CD4-positive, alpha-beta memory T cell (primary cell): ENCODE measurements at places on chromosomes 16 and 17.

GRCh38 chr17:80964859-80965580, 26.6 kb upstream of the CHMP6 start:
- DNase-seq, result no peak

- no peak for DNase-seq
Measured at GRCh38 chr16:80525420-80525819, 15.4 kb upstream of the DYNLRB2 start.

- DNase-seq, result peak; percentile 8
Measured at GRCh38 chr17:57045868-57046704, 39.0 kb upstream of the AKAP1 start.

GRCh38 chr17:77856551-77857305, 101.8 kb upstream of the TNRC6C start:
- no peak for DNase-seq

- no peak for DNase-seq
Measured at GRCh38 chr17:8708025-8708461, 36.6 kb downstream of the CCDC42 start.

- DNase-seq, result peak; percentile 41
Measured at GRCh38 chr17:67602974-67603373, 114.8 kb upstream of the NOL11 start.

DNA sequence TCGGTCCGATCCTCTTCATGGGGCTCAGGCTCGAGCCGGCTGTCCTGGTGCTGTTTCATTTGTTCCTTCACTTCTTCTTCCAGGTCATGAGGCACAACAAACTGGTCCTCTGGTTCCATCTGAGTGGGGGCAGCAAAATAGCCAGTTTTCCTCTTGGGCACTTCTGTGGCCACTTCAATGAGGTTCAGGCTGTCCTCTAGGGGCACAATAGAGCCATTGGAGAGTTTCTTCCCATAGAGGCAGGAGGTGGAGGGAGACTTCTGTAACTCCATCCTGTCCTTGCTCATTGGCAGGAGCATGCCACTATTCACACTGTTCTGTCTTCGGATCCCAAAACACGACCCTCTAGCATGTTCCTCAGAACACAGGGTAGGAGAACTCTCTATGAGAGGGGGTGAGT, 22.9 kb downstream of the MARVELD3 start:
- no peak for DNase-seq

DNA sequence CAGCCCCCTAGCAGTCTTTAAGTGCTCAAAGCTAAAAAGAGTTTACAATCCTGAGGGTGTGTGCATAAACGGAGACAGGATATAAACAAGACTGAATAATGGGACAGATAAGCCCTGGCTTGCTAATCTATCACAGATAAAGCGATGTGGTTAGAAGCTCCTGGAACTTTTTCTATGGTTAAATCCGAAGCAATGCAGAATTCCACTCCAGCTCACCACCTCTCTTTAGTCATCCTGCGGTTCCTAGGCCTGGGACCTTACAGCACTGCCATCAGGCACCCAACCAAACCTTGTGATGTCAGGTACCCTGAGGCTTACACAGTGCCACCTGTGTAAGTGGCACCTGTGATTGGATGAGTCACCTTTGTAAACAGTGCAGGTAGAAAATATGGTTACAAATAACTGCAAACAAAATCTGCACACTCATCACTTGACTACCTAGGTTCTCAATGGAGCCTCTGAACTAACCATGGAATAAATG, 31.5 kb upstream of the B4GALNT2 start:
- no peak for DNase-seq

DNA sequence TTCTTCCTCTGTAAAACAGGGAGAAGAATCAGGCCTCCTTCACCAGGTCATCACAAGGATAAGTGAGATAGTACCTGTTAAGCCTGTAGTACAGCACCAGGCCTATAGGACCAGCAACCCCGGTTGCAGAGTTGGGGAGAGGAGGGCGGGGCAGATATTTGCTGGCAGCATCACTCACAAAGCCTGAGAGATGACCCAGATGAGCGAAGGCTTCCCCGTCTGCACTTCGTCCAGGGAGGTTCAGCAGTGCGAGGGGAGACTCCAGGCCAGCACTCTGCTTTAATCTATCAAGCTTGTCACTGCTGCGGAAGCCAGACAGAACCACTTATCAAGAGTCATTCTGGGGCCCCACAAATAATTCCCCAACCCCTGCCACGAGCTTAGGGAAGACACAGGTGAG, 15.8 kb upstream of the RBBP6 start:
- DNase-seq, result no peak

- DNase-seq, result no peak
Measured at GRCh38 chr17:81924557-81925532, 2.7 kb downstream of the MAFG start.

GRCh38 chr16:83785455-83785854, 22.3 kb upstream of the HSBP1 start:
- no peak for DNase-seq

- DNase-seq, result no peak
Measured at GRCh38 chr16:88508868-88509748, 56.0 kb downstream of the ZFPM1 start.

- no peak for DNase-seq
Measured at GRCh38 chr16:82603784-82604411, 22.9 kb upstream of the CDH13 start.

DNA sequence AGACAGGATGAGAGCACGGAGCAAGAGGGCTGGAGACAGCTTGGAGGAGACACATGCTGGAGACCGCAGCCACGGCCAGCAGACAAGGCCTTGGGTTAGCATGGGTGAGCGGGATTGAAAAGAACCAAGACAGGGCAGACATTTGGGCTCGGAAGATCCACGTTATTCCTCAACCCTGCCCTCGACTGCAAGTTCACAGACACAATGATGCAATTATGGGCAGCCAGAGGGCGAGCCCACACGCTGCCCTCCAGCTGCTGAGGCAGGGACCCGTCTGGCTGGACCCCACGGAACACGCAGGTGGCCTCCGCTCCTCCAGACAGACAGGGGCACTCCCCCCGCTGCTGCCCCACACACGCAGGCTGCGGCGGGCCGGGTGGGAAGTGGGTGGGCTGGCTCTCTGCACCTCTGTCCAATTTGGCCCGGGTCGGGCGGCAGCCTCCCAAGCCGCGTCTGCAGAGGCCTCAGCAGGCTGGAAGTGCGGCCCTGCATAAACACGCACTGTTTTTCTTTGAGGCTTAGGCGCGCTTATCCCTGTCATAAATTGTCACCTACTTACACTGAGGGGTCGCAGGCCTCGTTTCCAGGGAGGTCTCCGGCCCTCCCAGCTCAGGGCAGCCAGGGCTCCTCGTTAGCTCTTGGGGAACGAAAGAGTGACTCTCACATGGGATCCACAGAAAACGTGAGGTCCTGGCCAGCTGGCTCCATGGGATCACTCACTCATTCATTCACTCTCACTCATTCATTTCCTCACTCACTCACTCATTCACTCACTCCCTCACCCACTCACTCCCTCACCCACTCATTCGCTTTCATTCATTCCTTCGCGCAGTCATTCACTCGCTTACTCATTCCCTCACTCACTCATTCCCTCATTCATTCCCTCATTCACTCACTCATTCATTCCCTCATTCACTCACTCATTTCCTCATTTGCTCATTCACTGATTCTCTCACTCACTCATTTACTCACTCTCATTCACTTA, 303.9 kb downstream of the C16orf95 start:
- no peak for DNase-seq

GRCh38 chr16:30820952-30821421, 34.0 kb upstream of the ZNF629 start:
- DNase-seq, result no peak

- no peak for DNase-seq
Measured at GRCh38 chr17:79223471-79223870, 148.8 kb downstream of the ENGASE start.

GRCh38 chr17:82542439-82542838, 22.9 kb downstream of the FOXK2 start:
- DNase-seq, result no peak

- DNase-seq, result no peak
Measured at GRCh38 chr17:4124999-4125398, 17.8 kb downstream of the ZZEF1 start.

DNA sequence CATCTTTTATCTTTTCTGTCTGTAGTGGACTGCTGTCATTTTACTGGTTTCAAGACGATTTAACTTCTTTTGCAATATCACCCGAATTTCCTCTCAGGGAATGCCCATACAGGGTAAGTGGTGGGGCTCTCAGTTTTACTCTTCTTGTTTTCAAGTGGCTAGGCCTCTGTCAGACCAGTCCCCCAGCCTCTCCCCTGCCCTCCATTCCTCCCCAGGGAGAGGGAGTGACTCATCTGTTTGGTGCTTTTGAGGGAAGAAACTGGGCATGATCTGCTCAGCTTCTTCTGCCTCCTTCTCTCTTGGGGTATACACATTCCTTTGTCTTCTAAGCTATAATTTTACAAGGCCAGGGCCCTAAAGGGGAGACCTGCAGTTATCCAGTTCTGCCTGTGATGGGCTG, 332.0 kb downstream of the CBLN1 start:
- DNase-seq, result no peak

DNA sequence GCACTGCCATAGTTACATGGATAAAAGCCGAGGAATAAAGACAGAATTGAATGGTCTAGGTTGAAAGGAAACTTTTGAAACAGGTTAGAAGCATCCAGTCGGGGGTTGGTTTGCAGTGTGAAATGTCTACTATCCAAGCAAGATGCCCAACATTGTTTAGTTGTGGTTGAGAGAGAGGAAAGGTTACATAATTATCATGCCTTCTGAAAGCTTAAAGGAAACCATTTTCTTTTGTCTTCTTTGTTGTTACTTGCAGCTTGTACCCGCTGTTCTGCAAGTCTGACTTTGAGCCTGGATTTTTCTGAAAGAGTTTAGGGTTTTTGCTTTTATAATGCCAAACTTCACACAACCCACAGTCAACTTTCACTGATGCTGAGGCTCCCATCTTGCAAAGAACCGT, 167.9 kb downstream of the AXIN2 start:
- DNase-seq, result peak; percentile 4

- DNase-seq, result no peak
Measured at GRCh38 chr17:78108726-78109488, 19.6 kb downstream of the TMC6 start.

DNA sequence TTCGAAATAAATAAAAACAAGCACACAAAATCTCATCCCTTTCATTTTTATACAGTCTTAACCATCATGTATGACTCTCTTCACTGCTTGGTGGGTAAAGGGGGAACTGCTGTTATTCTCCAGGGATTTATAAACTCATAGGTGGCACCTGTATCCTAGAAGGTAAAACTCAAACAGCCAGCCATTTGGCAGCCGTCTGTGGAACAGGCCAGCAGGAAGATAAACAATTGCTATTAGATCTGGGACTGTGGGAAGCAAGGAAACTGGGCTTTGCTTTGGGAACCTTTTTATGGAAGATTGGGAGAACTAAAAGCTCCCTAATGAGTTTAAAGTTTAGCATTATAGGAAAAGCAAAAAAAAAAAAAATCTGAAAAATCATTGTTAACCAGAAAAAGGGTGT, 126.0 kb downstream of the TANGO6 start:
- no peak for DNase-seq

GRCh38 chr17:49968405-49969133, 421 bp upstream of the DLX4 start:
- DNase-seq, result peak; percentile 68

DNA sequence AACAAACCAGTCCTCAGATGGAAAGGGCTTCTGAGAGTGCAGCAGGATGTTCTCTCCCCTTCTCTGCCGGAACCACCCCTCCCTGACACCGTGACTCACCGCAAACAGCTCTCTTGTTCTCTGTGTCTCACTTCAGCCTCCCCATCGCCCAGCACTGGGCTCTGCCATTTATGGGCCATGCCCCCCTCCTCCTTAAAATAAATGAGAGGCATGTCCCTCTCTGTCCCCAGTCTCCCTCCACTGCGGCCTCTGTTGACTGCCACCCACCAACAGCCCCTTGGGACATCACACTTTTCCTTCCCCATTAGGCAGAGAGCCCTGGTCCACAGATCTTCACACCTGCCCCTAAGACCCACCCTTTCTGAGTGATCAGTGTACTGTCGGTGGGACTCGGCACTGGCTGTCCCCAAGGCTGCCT, 6.3 kb downstream of the CCDC102A start:
- DNase-seq, result peak; percentile 69
